Ovary (tissue), 10 donors: ENCODE measurements at places on chromosomes 3 and 15. TPM values are rescaled to one million over a fixed set of nuclear protein-coding genes. Genes with fewer than 3 reads are reported as not detected.

The AADAC gene
- polyA plus RNA-seq = 40.6 TPM

The GOLGA8Q gene
- polyA plus RNA-seq = 1.2 TPM

The HERC2 gene
- 48.3 TPM for polyA plus RNA-seq

The SYNM gene
- 40.9 TPM for polyA plus RNA-seq

The C3orf22 gene
- 0.04 TPM for polyA plus RNA-seq

The CYP8B1 gene
- polyA plus RNA-seq = not detected

The SPTSSB gene
- polyA plus RNA-seq = 2.5 TPM

The ADCY5 gene
- polyA plus RNA-seq = 15.4 TPM

The GCNT3 gene
- 0.57 TPM for polyA plus RNA-seq

The KNG1 gene
- not detected for polyA plus RNA-seq

The PAQR9 gene
- 0.07 TPM for polyA plus RNA-seq

The SPINT1 gene
- polyA plus RNA-seq = 2.0 TPM

The IL20RB gene
- 0.39 TPM for polyA plus RNA-seq

The CACNA1D gene
- 0.23 TPM for polyA plus RNA-seq

The FOXB1 gene
- polyA plus RNA-seq = not detected

The ALS2CL gene
- 3.3 TPM for polyA plus RNA-seq

The LRRC3B gene
- 0.40 TPM for polyA plus RNA-seq

The CYP1A1 gene
- not detected for polyA plus RNA-seq

The RYK gene
- polyA plus RNA-seq = 78.1 TPM

The FBXW12 gene
- polyA plus RNA-seq = 0.33 TPM

The TMIE gene
- polyA plus RNA-seq = 0.40 TPM

The CLRN1 gene
- not detected for polyA plus RNA-seq

The RARRES1 gene
- polyA plus RNA-seq = 33.8 TPM

The STRIT1 gene
- not detected for polyA plus RNA-seq

The RETNLB gene
- not detected for polyA plus RNA-seq

The LMOD3 gene
- 0.13 TPM for polyA plus RNA-seq

The RASL12 gene
- polyA plus RNA-seq = 24.8 TPM

The EPHA3 gene
- 4.2 TPM for polyA plus RNA-seq

The CLDN18 gene
- polyA plus RNA-seq = 0.08 TPM

The SUSD5 gene
- 16.0 TPM for polyA plus RNA-seq

The FSIP1 gene
- 0.13 TPM for polyA plus RNA-seq

The KIF7 gene
- 9.0 TPM for polyA plus RNA-seq

The STIMATE gene
- 7.4 TPM for polyA plus RNA-seq

The PLCL2 gene
- 16.1 TPM for polyA plus RNA-seq
